ENCODE measurements at places on chromosomes 1 and 21.
A peak's percentile ranks its signal among the peaks of the same experiment; 100 is the strongest.

DNA sequence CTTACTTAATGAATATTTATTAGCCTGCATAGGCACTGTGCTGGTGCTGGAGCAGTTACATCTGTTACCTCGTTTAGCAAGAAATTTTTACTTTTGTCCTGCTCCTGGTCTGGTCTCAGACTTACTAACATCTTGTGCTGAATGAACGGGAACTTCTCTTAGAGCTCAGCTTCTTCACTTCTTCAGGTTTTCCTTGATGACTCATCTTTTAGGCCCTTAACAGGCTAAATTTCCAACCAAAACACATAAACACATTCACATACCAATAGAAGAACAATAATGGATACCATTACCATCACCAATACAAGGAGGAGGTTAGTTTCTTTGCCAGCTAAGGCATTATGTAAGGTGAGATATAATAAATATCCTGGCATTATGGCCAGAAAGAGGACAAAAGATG, 68.9 kb downstream of the IFI44 start:
- DNase-seq: no peak

DNA sequence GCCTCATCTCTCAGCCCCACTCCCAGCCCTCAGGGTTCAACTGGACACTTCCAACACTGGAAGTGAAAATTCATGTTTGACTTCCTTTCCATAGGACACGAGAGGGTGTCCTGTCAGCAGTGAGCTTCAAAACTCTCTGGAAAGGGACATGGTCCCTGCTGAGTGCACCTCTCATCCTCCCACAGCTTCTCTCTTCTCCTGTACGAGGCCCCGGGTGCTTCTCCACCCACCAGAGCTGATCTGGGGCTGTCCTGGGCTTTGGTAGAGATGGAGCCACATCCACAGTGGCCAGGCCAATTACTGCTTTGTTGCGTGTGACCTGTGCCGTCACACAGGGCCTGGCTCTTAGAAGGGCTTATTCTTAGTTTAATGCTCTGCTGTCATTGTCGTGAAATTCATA, 182.3 kb downstream of the RRAGC start:
- no peak for DNase-seq

- DNase-seq: no peak
Observed at GRCh38 chr1:7754234-7754633, 16.9 kb upstream of the VAMP3 start.

DNA sequence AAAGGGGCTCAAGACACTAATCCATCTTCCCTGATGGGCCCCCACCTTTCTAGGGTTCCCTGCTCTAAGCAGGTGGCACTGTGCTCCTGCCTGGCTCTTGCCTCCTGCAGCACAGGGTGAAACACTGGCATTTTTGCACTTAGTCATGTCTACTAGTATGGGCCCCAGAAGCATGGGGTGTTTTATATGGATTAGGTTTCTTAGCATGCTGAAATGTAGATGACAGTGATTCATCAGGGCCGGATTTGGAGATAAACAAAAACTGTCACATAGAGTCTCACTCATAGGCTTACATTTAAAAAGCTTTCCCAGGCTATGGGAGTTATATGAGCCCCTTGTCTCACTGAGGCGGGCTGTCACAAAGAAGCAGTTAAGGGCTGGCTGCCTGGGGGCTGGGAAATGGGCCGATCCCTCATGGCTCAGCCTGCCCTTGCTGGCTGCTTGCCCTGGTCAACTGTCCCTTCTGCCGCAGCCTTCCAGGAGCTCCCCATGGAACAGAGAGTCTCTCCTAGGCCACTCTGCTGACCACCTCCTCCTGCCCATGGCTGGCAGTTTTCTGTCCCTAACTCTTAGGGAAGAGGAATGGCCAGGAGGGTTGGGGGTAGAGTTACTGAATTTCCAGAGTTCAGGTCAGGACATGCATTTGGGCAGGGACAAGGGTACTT, 6.5 kb downstream of the GALNT2 start:
- no peak for DNase-seq

DNA sequence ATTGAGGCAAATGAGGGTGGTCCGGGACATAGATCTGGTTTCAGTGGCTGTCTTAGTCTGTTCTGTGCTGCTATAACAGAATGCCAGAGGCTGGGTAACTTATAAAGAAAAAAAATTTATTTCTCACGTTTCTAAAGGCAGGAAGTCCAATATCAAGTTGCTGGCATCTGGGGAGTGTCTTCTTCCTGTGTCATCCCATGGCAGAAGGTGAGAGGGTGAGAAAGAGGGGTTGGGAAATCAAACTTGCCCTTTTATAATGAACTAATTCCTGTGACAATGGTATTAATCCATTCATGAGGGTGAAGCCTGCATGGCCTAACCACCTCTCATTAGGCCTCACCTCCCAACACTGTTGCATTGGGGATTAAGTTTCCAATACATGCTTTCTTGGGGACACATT, 3.7 kb upstream of the FGGY start:
- DNase-seq: no peak

DNA sequence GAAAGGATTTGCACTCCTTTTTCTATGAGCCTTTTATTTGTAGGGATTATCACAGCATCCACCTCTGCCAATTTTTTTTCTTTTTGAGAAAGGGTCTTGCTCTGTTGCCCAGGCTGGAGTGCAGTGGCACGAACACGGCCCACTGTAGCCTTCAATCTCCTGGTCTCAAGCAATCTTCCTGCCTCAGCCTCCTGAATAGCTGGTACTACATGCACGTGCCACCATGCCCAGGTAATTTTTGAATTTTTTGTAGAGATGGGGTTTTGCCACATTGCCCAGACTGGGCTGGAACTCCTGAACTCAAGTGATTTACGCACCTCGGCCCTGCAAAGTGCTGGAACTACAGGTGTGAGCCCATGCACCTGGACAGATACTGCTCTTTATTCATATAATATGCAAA, 2.1 kb downstream of the SAMSN1 start:
- no peak for DNase-seq

GRCh38 chr1:18970762-18971161, 14.3 kb upstream of the IFFO2 start:
- no peak for DNase-seq

GRCh38 chr1:53585129-53585528, 125.9 kb downstream of the DMRTB1 start:
- DNase-seq: peak; percentile 44

- DNase-seq: no peak
Observed at GRCh38 chr1:234093741-234094140, 189.3 kb downstream of the SLC35F3 start.

DNA sequence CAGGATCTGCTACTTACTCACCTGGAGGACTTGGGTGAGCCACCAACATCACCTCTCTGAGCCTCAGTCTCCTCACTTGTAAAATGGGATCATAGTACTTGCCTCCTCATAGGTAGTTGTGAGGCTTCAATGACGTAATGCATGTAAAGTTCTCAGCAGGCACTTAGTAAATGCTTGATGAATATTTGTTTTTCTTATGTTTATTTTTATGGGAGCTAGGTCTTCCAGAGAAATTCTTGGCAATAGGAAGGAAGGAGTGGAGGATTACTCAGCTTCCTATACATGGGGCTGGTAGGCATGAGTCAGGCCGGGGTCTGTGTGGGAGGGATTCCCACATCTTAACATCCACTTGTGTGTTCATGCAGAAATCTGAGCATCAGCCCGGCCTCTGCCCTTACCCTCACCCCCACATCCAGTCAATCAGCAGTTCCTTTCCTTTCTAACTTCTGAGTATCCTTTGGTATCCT, 95.4 kb upstream of the USP24 start:
- DNase-seq: no peak

GRCh38 chr21:37292941-37293340, 25.8 kb upstream of the VPS26C start:
- DNase-seq: no peak

DNA sequence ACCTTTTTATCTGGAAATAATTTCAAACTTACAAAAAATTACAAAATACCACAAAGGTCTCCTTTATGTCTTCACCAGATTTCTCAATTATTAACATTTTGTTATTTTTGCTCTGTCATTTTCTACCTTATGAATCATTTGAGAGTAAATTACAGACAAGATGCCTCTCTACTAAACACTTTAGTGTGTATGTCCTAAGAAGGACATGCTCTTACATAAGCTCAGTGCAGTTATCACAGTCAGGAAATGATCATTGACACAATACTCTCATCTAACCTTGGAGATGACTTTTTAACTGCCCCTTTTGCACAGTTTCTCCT, 378.9 kb upstream of the RUNX1 start:
- no peak for DNase-seq

- no peak for DNase-seq
Observed at GRCh38 chr1:109047339-109047738, 5.4 kb upstream of the WDR47 start.

DNA sequence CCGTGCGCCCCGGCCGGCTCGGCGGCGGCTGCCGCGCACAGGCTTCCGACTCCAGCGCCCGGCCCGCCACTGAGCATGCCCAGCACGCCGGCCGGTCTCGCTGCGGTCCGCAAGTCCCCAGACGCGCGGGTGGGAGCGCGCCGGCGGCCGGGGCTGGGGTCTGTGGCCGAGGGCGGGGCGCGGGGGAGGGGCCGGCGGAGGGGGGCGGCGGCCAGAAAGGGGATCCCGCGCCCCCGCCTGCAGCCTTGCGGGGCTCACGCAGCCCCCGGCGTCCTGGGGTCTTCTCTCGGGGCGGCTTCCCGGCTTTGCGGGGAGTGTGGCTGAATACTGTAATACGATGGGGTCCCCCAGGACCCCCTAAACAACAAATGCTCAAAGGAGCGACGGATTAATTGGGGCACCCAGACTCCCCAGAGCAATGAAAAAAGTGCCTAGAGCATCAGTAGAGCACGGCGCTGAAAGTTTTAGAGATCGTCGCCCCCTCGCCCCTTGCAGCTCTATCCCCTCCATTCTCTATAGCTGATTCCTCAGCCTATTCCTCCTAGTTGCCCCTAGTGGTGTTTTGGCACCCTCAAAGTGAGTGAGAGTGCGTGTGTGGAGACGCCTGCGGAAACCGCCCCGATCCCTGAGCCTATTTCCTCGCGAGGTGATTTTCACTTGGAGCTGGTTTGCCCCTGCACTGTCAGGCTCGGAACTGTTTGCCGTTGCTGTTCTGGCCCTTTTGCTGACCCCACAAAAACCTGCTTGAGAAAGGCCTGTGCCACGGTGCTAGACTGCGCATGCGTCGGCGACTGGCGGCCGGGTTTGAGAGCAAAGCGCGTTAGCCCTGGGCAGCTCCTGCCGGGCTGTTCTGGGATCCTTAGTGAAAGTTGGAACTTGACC, at the start of gene VAV3:
VAV3 (minus strand) TSS at position 71 of the 882 bp plus-strand sequence. CDS start 311 bp downstream, outside the sequence.
- DNase-seq: peak; percentile 42

All from CD8-positive, alpha-beta T cell (primary cell).